Progenitor cell of endocrine pancreas (in vitro differentiated cells): ENCODE measurements at places on chromosomes 13 and 19. TPM values are rescaled to one million over a fixed set of nuclear protein-coding genes. Genes with fewer than 3 reads are reported as not detected.

Gene ZNF726
- 5.7 and 6.0 TPM in 2 replicates for total RNA-seq

Gene ZNF331
- 29.0 and 29.9 TPM in 2 replicates for total RNA-seq

Gene COMMD6
- total RNA-seq: 171 and 172 TPM in 2 replicates

Gene PSG7
- not detected in 2 replicates for total RNA-seq

Gene SIAH3
- not detected in 2 replicates for total RNA-seq

Gene NOVA2
- total RNA-seq: 0.44 and 0.53 TPM in 2 replicates
